ENCODE measurements at places on chromosomes 11 and 22.

DNA sequence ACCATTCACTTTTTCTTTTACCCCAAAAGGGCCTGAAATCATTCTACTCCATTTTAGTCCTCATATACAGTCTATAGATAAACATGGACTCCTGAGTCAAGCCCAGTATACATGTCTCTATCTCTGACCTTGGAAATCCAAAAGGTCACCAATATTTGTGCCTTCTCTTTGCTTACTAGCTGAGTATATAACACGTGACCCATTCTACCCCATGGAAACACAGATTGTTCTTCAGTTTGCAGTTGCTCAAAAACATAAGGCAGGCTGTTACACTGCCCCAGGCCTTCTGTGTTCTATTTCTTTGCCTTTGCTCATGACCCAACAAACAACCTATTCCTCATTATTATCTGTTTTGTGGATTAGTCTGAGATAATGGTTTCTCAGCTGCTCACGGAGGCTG lies 5.8 kb downstream of the NRIP3 start:
- DNase-seq: no peak

- DNase-seq: no peak
Observed at GRCh38 chr22:40407021-40407761, 36.8 kb downstream of the SGSM3 start.

- no peak for DNase-seq
Observed at GRCh38 chr11:26187639-26188038, 144.3 kb upstream of the ANO3 start.

DNA sequence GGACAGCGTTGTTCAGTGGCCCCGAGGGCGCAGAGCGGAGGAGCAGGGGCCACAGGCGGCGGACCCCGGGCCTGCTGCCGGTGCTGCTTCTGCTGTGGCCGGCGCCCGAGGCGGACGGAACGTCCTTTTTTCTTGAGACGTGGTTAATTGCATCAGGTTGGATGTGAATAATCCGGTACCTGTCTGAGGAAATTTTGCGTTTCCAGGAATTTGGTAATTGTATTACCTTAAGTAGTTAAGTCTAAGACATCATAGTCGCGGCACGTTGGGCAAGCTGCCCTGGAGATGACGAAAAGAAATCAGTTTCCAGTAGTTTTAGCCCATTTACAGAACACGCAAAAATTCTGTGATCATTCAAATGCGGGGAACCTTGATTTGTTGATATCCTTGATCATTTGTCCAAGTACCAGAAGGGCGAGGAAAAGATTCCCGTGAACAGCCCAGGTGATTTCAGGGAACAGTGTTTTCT lies 789 bp downstream of the SPECC1L start:
- no peak for DNase-seq

- no peak for DNase-seq
Observed at GRCh38 chr11:107157809-107158187, 139.5 kb upstream of the GUCY1A2 start.

DNA sequence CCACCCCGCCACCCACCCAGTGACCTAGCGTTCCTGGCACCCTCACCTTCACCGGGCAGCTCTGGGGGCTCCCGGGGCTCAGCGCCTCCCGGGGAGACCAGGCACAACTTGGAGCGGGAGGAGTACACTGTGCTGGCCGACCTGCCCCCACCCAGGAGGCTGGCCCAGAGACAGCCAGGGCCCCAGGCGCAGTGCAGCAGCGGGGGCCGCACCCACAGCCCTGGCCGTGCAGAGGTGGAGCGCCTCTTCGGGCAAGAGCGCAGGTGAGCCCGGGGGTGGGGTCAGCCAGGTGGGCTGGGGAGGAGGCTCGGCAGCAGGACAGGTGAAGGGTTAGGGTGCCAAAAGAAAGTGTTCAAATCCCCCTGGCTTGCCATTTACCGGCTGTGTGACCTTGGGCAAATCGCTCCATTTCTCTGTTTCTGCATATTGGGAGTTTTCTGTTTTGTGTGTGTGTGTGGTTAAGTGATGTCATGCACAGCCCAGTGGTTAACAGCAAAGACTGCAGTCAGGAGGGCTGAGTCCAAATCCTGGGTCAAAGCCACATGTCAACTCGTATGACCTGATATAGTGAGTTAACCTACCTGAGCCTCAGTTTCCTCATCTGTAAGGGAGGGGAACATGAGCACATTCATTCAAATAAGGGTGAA lies 29.5 kb downstream of the TRIOBP start:
- DNase-seq: no peak

DNA sequence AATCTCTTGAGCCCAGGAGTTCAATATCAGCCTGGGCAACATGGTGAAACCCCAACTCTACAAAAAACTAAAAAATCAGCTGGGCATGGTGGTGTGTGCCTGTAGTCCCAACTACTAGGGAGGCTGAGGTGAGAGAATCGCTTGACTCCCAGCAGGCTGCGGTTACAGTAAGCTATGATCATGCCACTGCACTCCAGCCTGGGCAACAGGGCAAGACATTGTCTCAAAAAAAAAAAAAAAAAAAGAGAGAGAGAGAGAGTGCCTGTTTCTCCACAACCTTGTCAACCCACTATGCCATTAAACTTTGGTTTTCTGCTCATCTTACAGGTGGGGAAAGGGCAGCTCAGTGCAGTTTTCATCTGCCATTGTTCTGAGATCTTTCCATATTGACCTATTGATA lies 5.1 kb downstream of the FOLR3 start:
- DNase-seq: no peak

DNA sequence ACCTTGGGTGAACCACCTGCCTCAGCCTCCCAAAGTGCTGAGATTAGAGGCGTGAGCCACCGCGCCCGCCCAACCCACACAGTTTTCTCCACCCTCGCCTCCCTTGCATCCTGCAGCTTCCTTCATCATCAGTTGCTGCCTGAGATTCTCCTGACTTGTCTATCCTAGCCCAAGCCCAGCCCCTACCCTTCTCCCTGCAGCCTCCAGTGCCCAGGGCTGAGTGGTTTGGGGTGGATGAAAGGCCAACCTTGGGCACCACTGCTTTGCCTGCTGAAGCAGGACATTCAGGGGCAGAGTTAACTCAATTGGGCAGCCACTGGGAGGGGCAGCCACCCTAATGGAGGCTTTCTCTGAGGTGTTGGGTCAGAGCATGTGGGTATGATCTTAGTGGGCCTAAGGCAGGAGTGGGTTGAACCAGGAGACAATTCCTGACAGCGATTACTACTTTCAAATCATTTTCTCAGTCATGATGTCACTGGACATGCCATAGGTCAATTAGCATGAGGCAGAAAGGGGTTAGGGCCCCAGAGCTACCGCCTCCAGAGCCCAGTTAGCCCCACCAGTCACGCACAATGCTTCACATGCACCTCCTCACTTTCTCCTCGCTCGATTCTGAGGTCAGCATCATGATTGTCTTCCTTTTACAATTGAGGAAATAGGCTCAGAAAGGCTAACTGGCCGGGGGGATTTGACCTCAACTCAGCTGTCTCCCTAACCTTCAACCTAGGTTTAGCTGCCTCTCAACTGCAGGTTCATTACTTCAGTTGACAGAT lies 1.0 kb upstream of the FKBP2 start:
- DNase-seq: no peak

GRCh38 chr22:31814942-31815341 lies 61.1 kb downstream of the DEPDC5 start:
- no peak for DNase-seq

DNA sequence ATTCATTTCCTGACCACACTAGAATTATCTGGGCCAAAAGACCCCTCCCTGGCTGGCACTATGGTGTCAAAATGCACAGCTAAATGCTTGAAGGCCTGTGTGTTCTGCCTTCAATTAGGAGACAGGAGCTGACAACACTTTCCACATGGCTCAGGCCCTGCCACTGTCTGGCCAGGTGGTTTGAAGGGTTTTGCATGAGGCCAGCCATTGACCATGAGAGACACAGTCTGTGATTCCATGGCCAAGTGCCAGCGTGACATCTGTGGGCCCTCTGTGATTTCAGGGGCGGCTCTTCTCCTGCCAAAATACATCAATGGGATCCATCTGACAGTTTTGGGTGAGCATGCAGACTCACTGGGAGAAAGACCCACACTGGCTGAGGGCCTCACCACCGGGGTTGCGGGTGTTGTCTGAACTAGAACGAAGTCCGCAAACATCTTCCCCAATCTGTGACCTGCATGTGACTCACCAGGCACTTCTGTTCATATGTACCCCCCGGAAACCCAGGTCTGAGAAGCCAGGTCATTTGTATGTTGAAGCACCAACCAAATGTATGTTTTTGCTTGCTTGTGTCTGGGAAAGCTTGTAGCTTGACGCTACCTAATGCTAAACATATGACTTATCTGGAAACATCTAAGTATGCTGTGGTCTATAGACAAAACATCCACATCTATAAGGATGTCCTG lies 20.7 kb upstream of the NAV2 start:
- no peak for DNase-seq

DNA sequence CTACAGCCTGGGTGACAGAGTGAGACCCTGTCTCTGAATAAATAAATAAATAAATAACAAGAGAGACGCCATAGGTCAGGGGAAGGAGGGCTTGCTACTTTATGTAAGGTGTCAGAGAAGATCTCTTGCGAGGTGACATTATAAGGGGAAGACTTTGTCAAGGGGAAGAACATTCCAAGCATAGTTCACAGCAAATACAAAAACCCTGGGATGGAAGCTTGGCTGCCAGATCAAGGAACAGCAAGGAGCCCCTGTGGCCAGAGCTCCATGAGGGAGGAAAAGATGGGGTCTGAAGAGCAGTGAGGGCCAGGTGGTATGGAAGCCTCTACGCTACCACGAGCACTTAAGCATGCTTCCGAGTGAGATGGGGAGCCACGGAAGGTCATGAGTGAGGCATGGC lies 62.3 kb downstream of the AHNAK start:
- DNase-seq: no peak

DNA sequence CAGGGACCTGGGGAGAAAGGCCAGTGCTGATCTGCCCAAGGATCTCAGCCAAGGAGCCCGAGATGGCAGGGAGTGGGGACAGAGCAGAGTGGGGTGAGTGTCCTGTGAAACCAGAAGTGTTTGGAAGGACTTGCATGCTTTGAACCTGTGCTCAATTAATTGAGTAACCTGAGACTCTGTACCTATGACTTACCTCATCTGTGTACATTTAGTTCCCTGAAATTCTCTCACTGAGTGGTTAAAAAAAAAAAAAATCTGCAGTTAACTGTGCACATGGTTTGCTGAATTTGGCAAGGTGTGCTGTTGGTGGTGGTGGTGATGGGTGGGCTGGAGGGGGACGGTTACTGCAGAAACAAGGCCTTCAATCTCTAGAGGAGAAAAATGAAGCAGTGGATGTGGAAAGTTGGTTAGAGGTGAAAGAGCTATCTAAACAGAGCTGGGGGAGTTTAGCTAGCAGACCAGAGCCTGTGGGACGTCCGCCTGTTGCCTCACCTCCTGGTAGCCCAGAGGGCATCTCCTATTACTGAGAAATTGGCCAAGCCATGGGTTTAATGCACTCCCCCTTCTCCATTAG lies 8.3 kb upstream of the SORL1-AS1 start:
- DNase-seq: no peak

GRCh38 chr11:57277845-57278720 lies 41.0 kb upstream of the APLNR start:
- peak; percentile 23 for DNase-seq

GRCh38 chr22:40385036-40385782 lies 14.8 kb downstream of the SGSM3 start:
- DNase-seq: no peak

- no peak for DNase-seq
Observed at GRCh38 chr11:13680501-13681264, 12.2 kb downstream of the FAR1 start.

DNA sequence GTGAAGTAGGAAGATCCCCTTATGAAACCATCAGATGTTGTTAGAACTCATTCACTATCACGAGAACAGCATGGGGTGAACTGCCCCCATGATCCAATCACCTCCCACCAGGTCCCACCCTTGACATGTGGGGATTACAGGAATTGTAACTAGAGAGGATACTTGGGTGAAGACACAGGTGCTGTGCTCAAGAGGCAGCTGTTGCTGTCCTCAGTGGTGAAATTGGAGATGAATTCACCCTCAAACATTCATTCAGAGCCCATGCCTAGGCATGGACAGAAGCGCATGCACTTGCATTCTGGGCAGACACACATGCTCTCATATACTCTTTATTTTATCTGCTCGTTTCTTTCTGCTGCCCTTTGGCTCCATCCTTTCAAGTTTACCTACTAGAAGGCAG lies 385.0 kb downstream of the INSC start:
- DNase-seq: no peak

DNA sequence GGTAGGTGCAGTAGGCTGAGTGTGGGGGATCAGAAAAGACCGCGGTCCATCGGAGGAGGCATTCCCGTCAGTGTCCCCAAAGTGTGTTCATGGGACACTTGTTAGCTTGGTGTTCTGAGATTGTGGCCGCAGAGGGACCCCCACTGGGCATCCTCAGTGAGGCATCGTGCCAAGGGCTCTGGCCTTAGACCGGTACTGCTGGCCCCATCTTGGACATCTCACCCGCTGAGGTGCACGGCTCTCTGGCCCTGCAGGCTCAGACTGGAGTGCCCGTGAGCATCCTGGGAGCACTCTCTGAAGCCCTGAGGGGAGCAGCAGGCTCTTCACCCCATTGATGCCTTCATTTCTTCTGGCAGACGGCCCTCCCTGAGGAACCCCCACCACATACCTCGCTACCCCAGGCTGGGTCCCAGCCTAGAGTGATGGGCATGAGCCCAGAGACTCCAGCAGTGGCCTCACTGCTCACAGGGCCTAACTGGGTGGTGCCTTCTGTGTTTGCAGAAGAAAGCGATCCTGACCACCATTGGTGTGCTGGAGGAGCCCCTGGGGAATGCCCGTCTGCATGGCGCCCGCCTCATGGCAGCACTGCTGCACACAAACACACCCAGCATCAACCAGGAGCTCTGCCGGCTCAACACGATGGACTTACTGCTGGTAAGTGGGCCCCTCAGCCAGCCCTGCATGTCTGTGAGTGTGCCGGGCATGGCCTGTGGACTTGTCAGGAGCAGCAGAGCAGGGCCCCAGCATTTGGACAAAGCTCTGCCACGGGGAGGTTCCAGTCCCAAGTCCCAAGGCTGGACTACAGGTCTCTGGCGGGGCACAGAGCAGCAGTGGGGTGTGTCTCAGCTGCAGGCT lies 51.6 kb downstream of the SBF1 start:
- DNase-seq: no peak

DNA sequence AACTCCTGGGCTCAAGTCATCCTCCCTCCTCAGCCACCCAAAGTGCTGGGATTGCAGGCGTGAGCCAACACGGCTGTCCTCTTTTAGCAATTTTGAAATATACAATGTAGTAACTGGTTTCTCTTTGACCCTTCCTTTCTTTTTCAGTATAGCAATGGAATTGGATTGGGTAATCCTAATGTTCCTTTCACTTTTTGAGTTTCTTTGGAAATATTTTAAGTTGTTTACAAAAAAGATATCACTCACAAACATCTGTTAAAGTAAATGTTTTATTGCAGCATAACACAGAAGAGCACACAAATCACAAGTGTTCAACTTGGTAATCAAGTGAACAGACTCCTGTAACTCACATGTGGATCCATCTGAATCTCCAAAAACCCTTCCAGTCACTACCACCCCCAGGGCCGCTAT lies 44.6 kb upstream of the EP300 start:
- DNase-seq: no peak

DNA sequence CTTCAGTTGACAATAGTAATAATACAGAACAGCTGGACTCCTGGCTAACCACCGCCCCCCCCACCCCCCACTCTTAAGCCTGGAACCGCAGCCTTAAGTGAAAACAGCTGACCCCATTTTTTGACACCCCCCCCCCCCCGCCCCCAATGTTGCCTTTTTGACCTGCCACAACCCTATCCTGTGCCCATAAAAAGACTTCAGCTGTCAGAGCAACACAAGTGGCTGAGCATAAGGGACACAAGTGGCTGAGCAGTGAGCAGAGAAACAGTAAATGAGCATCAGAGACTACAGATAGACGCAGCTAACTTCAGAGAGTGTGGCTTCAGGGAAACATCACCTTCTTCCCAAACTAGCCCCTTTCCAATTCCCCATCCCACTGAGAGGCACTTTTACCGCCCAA lies 1493.8 kb downstream of the LRRC4C start:
- DNase-seq: no peak
